ENCODE measurements at places on chromosomes 5 and 9.

- no peak for DNase-seq
Observed at GRCh38 chr5:56480078-56480704, 247.1 kb upstream of the ANKRD55 start.

- no peak for DNase-seq
Observed at GRCh38 chr9:126111556-126111955, 215.1 kb upstream of the MVB12B start.

- no peak for DNase-seq
Observed at GRCh38 chr5:37554938-37555337, 175.8 kb downstream of the WDR70 start.

GRCh38 chr5:170534941-170535340 lies 31.1 kb downstream of the KCNIP1 start:
- DNase-seq, result no peak

GRCh38 chr5:82364497-82364896 lies 86.3 kb upstream of the RPS23 start:
- peak; percentile 49 for DNase-seq

GRCh38 chr5:180641566-180641900 lies 7.9 kb downstream of the FLT4 start:
- DNase-seq, result no peak

DNA sequence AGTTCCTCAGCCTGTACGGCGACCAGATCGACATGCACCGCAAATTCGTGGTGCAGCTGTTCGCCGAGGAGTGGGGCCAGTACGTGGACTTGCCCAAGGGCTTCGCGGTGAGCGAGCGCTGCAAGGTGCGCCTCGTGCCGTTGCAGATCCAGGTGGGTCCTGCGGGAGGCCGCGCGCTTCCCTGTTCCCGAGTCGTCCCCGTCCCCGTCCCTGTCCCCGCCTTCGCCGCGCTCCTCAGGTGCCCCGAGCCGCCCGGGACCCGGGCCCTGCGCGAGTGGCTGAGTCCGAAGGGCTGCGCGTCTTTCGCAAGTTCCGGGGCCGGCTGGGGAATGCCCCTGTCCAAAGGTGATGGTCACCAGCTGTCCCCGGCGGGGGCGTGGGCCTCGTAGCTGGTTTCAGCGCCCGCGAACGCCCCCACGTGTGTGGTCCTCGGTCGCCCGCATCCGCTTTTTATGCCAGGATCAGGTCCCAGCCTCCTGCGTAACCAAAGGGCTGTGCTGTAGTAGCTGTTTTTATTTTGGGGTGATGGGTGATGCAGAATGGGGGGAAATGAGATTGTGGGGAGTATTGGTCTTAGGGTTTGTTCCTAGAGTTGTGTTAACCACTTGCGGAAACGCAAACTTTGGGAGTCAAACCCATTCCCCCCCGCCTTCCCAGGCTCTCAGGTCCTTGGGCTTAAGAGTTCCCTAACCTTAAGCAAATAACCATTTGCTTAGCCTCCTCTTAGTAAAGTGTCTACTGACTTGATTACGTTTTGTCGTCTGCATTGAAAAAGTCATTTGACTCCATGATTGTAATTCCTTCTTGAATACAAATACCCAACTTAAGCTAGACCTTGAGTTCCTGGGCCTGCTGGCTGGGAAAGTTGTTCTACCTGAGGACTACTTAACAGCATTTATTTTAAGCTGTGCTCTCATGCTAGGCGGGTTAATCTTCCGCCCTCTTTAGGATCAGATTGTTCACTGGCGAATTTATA lies 663 bp downstream of the ISOC1 start:
- peak; percentile 55 for DNase-seq

- no peak for DNase-seq
Observed at GRCh38 chr5:126628102-126628501, 27.4 kb downstream of the PHAX start.

- DNase-seq, result no peak
Observed at GRCh38 chr5:12316812-12317211, 412.6 kb upstream of the CTNND2 start.

DNA sequence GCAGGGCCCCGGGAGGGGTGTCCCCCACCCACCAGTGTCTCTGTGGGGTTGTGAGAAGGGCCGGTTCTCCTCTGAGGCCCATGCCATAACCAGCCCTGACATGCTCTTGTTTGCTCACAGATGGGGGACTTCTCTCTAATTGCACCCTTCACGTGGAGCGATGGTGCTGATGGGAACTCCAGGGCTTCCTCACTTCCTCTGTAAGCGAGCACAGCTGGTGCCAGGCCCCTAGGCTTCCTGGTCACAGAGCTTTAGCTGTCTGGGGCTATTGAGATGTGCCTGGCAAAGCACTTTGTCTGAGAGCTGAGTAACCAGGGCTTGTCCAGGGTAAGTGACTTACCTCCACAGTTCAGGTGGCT lies 36.4 kb downstream of the PHF2 start:
- no peak for DNase-seq

DNA sequence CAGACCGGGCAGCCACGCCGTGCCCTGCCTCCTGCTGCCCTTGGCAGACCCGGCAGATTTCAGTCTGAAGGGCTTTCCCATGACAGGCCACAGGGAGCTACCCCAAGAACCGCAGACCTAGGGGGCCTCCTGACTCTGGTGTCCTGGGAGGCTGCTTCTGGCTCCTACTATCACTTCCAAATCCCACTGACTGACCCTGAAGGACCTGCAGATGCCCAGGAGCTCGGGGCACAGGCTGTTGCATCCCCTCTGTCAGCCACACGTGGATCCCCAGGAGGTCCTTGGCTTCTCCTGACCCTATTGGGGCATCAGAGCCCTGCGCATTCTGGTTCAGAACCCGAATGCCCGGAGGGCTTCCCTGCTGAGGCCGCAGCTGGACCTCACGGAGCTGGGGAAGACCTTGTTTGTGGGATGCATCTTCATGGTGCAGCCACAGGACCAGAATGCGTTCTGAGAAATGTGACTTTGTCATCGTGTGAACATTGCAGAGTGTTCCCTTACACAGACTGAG lies 81.3 kb upstream of the IRX4 start:
- DNase-seq, result no peak

GRCh38 chr5:10631316-10631996 lies 67.6 kb downstream of the ANKRD33B start:
- no peak for DNase-seq

DNA sequence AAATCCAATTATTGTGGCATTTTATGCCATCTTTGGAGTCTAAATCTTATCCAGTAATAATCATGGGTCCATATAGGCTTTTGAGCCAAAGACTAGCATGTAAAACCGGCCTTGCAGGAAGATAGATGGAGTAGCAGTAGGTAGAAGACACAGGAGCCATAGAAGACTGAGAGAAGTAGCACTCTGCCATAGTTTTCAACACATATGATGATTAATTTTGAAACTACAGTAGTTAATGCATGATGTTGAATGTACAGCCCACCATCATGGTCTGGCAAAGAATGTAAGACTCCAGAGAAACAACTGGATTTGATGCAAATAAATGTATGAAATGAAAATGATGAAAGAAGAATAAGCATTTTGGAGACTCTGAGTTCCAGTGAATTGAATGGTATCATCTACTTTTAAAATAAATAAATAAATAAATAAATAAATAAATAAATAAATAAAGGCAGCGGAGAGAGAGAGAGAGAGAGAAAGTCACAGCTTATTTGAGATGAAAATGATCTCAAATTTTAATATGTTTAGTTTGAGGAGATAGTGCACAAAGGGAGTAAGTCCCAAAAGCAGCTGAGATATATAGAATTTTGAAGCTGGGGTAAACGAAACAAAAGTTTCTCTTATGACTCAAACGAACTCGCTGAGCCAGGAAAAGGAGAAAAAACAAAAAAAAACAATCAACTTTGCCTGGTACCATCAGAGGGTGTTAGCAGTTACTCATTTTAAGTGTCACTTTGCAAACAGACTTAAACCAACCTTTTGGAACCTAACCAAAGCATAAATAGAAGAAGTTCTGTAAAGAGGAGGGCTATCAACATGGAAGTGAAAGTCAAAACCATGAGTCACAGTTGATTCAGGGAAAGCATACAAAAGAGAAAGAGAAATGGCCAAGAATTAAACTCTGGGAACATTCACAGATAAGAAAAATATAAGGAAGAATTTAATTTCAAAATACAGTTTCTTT lies 388.7 kb downstream of the CETN3 start:
- peak; percentile 47 for DNase-seq

GRCh38 chr9:6219981-6220380 lies 4.4 kb downstream of the IL33 start:
- DNase-seq, result no peak

DNA sequence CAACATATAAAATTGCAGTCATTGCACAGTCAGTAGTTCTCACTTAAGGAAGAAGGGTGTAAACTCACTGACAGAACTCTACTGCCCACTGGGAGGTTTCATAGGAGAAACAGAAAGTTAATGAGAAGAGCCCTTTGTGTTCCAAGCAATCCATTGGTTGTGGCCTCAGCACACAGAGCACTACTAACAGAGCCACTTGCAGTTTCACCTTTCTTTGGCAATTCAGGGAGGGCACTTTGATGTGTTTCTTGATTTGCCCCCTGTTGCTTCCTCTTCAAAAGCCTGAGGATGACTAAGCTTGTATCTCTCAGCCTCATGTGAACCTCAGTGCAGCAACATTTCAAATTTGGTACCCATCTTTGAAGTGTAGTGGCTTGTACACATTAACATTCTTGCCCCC lies 409.4 kb downstream of the DMRTA1 start:
- DNase-seq, result no peak

GRCh38 chr9:137173796-137174664 lies 2.2 kb upstream of the TMEM210 start:
- no peak for DNase-seq

Data from globus pallidus (tissue), 1 donor.